CD4-positive, alpha-beta T cell treated with Interleukin-6 at 100 ng/mL for 8 hours (primary cell): ENCODE measurements at places on chromosomes 12 and 14.

DNA sequence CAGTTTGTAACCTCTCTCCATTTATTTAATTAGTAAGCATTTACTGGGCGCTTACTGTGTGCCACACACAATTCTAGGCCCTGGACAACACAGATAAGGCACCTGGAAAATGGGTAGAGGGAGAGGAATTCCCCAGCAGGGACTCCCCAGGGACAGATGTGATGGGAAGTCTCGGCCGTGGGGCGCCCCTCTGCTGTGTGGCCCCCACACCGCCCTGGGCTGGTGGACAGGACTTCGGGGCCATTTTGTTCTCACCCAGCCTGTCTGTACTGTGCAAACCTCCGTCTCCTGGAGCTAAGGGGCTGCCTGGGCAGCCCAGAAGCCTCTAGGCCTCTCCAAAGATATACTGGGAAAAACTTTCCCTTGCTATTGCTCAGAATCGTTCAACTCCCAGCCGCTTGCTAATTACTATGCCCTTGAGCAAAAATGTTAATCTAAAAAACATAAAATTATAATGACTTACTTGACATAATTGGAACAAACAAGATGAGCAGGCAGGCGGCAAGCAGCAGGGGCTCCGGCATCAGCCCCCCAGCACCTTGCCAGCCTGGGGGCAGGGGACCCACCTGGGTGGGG lies 64.4 kb upstream of the NCOR2 start:
- DNase-seq = no peak

DNA sequence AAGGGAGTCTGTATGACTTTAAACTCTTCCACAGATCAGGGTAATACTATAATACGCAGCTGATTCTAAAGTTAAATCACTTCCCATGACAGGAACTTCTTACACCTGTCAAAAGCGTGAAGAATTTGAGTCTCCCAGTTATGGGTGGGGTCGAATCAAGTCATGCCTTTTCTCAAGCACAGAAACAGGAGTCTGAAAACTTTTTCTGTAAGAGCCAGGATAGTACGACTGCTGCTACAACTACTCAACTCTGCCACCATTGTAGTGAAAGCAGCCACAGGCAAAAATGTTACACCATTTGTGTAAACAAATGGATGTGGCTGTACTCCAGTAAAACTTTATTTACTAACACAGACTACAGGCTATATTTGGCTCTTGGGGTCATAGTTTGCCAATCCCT lies 90.3 kb downstream of the DUSP6 start:
- no peak for DNase-seq

DNA sequence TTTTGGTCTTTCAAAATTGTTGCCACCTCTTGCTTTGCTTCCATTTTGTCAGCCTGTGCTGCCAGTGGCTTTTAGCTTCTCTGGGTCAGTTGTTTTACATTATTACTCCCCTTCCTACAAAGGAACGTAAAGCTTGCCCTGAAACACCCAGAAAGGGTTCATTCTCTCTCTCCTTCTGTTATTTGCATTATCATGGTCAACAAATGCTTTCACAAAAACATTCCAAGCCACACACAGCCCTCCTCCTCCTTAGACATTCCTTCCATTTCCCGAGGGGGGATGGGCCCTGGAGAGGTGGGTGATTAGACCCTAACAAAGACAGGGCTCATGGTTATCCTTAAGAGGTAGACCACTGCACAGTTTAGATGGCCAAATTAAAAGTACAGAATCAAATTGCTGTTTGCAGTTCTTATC lies 60.4 kb upstream of the SINHCAF start:
- no peak for DNase-seq

DNA sequence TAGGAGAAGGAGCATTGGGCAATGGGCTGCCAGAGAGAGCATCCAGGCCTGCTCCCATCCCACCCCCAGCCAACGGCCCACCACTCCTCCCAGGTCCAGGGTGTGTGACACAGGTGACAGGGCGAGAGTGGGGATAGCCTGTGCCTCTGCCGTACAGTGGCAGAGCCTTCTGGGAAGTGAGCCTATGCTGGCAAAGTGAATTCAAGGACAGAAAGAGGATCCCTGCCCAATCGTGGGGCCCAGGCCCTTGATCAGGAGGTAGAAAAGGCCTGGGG lies 553 bp upstream of the KRT79 start:
- no peak for DNase-seq

GRCh38 chr14:97408937-97409815 lies 612.0 kb downstream of the VRK1 start:
- peak; percentile 39 for DNase-seq

- no peak for DNase-seq
Observed at GRCh38 chr14:93245764-93246420, 38.8 kb downstream of the UBR7 start.

- no peak for DNase-seq
Observed at GRCh38 chr14:80637756-80638619, 303.6 kb downstream of the CEP128 start.

DNA sequence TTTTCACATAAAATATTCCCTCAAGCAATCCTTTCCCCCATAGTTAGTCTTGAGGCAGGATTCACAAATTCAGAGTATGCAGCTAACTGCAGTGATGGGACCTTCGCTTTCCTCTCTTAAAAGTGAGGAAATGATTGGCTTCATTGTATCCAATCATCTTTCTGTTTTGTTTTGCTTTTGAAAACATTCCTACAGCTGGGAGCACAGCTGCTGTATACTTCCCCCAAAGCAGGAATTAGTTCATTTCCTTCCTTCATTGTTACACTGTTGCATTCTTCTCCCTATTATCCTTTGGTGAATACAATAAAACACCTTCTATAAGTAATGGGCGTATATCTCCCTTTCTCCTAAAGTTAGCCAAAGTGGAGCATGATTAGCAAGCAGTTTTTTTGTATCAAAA lies 9.4 kb upstream of the GAS2L3 start:
- no peak for DNase-seq

- DNase-seq = no peak
Observed at GRCh38 chr12:103671367-103671766, 84.3 kb downstream of the STAB2 start.

DNA sequence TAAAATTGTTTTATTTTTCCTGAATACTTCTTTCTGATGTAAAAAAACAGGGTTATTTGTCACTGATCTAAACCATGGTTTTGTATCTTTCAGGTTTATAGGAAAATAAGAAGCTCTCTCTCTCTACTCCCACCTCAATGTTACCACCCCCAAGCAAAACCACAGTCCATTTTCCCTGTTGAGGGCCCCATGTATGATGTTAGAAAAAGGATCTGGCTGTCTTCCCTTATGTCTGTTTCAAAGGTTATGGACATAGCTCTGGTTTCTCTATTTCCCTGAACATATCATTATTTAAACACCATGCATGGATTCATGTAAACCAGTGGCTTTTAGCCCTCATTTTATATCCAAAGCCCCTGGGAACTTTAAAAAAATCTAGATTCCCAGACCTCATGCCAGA lies 649.0 kb upstream of the TBX3 start:
- no peak for DNase-seq

DNA sequence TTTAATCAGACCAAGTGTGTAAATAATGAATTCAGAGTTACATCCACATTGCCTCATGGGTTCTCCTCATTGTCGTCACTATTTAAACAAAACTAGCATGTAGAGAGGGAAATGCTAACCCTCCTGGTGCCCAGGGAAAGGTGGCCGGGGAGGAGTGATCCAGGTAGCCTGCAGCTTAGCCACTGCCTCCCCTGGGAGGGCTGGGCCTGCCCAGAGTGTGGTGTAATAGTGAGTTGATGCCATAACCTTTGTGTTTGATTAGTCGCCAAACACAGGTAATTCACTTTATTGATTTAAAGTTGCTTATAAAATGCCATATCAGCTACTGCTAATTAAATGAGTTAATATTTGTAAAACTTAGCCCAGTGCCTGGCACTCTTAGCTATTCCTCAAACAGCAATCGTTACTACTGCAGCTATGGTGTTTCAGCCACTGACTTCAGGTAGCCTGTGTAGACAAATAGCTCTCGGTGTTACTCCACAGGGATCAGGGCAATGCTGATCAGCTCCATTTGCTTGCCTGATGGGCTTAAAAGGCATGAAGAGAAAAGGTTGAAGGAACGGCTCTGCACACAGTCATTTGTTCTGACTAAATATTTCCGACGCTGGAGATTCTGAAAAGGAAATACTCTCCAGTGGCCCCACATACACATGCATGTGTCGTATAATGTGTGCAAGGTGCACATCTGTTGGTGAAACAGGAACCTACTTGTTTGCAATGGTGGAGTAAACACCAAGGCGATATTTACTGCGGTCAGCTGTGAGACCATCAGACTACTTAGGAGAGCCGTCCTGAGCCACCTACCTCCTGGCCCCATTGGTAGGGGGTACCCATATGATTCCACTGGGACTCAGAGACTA lies 45.7 kb upstream of the PRMT8 start:
- DNase-seq = no peak

DNA sequence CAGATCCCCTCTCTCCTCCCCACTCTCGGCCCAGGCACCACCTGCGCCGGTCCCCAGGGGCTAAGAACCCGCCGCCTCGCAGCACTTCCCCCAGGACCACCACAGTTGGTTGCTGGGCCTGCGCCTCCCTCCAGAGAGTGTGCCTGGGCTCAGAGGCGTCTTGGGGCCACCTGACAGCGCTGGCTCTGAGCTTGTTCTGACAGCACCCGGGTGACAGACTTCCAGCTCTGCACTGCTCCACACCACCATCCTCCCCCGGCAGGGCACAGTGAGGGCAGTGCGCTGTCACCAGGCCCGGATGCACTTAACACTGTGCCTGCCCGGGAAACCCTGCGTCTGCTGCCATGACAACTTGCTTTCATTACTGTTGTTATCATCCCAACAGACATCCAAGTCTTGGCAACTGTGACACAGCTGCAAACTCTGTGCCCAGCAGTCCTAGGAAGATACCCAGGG lies 6.6 kb downstream of the BRF1 start:
- DNase-seq = peak; percentile 64

DNA sequence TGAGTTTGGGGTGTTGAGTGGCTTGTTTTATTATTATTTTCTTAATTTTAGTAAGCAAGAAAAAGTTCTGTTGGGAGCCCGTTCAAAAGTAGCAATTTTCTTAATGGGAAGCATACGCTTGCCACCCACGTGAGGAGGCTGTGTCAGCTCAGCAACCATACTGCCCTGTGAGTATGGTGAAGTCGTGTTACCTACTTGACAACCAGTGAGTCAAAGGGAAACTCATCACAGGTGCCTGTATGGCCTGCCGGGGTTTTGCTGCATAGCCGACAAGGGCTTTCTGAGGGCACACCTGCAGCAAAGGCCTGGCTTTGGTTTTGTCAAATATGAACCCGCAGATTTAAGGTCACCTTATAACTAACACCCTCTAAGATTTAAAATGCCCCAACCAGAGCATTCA lies 31.1 kb downstream of the PITPNM2 start:
- peak; percentile 46 for DNase-seq

DNA sequence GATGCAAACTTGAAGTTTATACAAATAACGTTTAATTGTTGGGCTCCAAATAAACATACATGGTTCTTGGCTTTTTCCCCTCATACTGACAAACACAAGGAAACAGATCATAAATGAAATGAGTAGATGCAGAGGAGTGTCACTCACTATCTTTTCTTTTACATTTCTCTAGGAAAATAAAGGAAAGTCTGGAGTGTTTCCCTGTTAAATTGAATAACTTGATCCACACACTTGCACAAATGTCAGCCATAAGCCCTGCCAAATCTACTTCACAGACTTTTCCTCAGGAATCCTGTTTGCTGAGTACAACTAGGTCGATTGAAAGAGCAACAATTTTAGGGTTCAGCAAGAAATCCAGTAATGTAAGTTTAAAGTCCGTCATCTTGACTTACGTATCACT lies 175.3 kb downstream of the PLCZ1 start:
- DNase-seq = no peak
